Activated CD4-positive, alpha-beta T cell treated with anti-CD3 and anti-CD28 coated beads, Interleukin-2, amount 50 U/mL, for 4 hours (primary cell): ENCODE measurements at places on chromosomes 6 and 20.

- DNase-seq, result no peak
Observed at GRCh38 chr6:38269461-38270172, 370.1 kb downstream of the BTBD9 start.

GRCh38 chr6:68108233-68108835 is 526.7 kb upstream of the ADGRB3 start:
- no peak for DNase-seq

- DNase-seq, result no peak
Observed at GRCh38 chr6:39852324-39852723, 60.1 kb downstream of the DAAM2 start.

DNA sequence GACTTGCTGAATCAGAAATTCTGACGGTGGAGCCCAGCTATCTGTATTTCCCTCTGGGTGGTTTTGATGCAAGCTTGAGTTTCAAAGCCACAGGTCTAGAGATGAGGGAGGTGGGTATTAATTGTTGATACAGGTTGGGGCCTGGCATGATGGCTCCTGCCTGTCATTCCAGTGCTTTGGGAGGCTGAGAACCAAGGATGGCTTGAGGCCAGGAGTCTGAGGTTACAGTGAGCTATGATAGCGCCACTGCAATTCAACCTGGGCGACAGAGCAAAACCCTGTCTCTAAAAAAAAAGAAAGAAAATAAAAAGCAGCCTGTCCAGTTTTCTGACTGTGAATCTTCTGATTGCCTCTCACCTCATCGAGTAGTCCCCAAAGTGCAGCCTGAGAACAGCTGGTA is 184.8 kb upstream of the SASH1 start:
- DNase-seq, result no peak

GRCh38 chr6:168272415-168273325 is 46.9 kb downstream of the DACT2 start:
- DNase-seq, result no peak
